ENCODE measurements at places on chromosomes 16 and 17.

- DNase-seq, result peak; percentile 71
Measured at GRCh38 chr17:74453665-74454196, 12.7 kb upstream of the CD300A start.

DNA sequence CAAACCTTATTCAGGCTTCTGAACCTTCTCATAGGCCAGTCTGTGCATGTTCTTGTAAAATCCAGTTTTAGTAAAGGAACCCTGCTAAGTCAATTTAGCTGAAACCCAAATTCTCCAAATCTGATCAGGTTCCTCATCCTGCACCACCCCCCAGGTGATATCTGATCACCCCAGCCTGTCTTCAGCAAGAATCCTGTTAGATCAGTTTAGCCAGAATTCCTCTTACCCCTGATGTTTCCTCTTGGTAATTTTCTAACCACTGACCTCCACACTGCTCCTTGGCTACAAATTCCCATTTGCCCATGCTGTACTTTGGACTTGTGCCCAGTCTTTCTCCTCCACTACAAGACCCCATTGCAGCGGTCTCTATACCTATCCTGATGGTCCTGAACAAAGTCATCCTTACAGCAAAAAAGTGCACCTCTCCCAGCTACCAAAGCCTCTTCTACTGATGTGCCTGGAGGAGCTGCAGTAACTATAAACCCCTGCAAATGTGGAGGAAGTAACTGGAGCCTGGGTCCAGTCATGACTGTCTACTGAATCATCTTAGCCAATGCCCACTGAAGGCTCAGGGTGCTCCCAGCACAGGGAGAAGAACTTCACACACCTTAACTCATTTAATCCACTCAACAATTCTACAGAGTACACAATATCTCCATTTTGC lies 23.8 kb downstream of the TEX14 start:
- no peak for DNase-seq

DNA sequence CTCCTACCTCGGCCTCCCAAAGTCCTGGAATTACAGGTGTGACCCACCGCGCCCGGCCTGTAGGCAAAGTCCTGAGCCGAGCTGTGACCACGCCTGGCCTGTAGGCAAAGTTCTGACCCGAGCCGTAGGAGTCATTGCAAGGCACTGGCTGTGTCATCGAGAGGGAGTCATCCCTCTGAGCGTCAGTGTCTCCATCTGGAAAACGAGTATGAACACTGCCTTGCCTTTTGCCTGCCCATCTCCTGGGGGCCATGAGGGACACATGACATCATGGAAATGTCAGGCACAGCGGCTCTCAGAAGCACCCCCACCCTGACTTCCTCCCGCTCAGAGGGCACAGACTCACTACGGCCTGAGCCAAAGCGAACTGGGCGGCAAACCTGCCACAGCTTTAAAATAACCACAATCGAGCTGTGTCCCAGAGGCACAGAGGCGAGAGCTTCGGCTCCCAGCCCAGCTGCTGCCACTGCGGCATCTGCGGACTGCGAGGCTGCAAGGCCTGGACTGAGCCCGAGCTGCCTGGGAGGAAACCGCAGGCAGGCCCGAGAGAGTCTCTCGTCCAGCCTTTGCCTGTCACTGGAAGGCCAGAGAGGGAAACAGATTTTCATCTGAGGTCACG lies 50.8 kb downstream of the RPH3AL start:
- no peak for DNase-seq

DNA sequence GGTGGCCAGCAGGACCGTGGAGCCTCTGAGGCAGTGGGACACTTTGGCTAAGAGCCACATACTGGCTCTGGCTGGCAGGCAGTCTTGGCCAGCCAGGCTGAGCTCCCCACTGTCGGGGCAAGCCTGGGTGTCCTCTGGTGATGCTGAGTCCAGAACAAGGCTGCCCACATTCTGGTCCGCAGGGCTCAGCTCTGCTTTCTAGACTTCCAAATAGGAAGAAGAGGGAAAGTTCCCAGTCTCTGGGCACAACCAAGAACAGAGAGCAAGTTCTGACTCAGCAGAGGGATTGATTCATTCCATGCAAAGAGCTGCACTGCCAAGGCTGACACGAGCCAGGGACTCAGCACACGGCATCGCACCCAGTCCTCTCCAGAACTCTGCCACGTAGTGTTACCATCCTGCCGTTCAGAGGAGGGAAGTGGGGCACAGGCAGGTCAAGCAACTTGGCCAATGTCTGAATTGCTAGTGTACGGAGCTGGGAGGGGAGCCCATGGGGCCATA lies 58.9 kb downstream of the NOS2 start:
- DNase-seq, result no peak
